ENCODE measurements at places on chromosomes 7 and 10.

- no peak for DNase-seq
Observed at GRCh38 chr10:22727663-22728062, 13.3 kb upstream of the PIP4K2A start.

DNA sequence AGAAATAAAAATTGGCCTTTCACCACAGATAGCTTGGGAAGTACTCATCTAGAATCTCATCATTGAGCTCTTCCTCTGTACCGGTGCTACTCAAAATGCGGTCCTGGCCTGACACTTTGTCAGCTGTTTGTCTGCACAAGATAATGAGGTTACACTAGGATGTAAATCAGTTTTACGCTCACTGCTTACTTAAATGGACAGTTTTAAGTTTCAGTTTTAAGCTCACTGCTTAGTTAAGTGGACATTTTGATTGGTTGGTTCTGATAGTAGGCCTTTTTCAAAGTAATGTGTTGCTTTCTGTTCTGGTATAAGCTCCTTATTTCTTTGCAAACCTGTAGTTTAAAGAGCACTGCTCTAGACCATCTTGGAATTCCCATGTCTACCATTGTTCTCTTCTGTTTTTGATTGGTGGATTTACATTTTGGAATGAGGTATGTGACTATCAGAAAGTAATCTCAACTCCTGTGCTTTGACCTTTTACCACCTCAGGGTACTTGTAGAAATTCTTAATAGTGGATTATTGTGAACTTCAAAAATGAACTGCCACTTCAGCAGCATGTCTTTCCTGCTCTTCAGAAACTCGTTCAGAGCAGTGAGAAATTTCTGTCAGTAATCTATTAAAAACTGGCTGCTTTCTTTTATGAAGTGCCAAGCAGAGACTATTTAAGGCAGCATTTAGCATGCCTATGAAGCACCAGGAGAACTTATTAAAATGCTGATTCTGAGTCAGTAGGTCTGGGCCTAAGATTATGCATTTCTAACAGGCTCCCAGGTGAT, 55.0 kb downstream of the C1GALT1 start:
- no peak for DNase-seq

DNA sequence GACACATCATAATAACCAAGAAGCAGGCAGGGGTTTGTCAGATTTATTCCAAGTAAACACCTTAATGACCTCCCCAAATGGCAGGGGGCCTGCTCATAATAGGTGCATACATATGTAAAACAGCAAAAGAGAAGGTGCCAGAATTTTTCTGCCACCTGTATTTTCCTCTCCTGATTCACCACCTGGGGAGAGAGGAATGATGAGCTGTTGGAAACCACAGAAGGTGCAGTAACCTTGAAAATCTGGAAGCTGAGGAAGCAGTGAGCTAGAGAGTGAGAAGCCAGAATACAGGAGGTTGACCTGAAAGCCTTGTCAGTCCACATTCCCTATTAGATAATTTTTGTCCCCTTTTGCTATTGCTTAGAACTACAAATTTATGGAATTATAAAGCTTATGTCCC, 46.2 kb upstream of the PDE1C start:
- DNase-seq = no peak

DNA sequence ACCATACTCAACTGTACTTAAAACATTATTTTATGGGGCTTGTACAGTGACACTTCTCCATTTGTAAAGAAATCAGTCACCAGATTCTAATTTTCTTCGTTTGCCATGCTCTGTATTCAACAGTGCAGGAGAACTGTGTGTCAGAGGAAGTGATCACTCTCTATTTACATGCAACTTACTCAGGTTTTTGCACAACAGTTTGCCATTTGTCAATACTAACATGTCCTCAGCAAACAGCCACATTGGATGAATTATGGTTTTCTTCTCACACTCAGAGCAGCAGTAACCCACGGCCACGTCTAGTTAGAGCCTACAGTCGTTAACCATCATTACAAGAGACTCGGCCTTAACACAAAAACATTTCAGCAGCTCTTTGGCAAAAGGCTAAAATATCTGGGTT, 69.2 kb upstream of the SP4 start:
- DNase-seq = no peak

- DNase-seq = no peak
Observed at GRCh38 chr10:128058106-128058749, 68.0 kb downstream of the MKI67 start.

DNA sequence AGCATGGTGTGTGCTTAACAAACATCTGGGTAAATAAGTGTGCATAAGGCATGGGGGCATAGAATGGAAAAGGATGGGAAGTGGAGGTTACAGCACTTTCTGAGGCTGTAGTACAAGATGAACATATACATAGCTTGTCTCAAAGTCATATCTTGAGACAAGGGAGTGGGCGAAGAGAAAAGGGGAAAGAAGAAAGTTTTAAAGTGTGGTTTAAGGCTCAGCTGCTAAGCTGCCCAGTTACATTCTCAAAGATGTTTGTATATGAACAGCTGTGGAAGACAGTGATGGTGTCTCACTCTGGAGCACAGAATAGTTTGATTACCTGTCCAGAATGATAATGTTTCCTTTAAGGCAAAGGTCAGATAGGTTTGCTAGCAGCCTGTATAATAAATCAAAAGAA, 61.9 kb upstream of the LANCL2 start:
- DNase-seq = no peak

GRCh38 chr7:74206589-74207120, 3.2 kb upstream of the LAT2 start:
- DNase-seq = peak; percentile 61

- no peak for DNase-seq
Observed at GRCh38 chr10:44332465-44332864, 52.4 kb downstream of the CXCL12 start.

GRCh38 chr10:112650588-112651030, 203.6 kb downstream of the VTI1A start:
- DNase-seq = no peak

- no peak for DNase-seq
Observed at GRCh38 chr7:44590910-44591309, 8.9 kb upstream of the TMED4 start.

Data from HepG2 (cell line).